Activated CD4-positive, CD25-positive, alpha-beta regulatory T cell treated with anti-CD3 and anti-CD28 coated beads, Interleukin-2, amount 50 U/mL, for 16 hours (primary cell): ENCODE measurements at places on chromosomes 1 and 21.

DNA sequence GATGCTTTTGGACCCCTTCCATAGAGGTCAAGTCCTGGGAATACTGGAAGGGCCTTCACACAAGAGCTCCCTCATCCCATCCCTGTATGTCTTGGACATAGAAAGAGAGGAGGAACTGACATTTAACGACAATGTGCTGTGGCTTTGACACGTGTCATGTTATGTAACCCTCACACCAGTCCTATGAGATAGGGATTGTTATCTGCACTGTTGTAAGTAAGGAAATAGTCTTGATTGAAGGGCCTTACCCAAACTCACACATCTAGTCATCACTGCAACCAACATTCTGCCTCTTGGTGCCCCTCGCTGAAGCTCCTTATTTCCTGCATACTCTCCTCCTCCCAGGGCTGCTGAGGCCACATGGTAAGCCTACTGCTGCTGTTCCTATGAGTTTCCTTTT, 63.7 kb upstream of the ANGPTL1 start:
- DNase-seq, result no peak

- DNase-seq, result peak; percentile 30
These were observed 8.7 kb downstream of the UBE2G2 start for GRCh38 chr21:44792702-44793591.

GRCh38 chr1:65198096-65198495, 50.1 kb downstream of the AK4 start:
- no peak for DNase-seq

GRCh38 chr1:209839875-209840546, 12.2 kb downstream of the UTP25 start:
- DNase-seq, result no peak

DNA sequence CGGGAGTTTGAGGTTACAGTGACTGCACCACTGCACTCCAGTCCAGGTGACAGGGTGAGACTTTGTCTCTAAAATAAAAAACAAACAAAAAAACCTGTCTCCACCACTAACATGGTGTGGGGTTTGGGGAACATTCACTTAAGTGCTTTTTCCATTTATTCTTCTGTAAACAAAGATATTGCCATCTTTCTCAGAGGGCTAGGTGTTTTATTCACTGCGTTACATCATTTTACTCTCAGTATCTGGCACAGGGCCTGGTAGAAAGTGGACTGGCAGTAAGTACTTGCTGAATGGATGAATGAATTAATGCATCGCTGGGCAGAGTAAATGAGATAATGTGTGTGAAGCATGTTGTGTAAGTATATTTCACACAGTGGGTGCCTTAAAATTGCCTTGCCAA, 20.1 kb downstream of the KIAA0040 start:
- DNase-seq, result no peak

DNA sequence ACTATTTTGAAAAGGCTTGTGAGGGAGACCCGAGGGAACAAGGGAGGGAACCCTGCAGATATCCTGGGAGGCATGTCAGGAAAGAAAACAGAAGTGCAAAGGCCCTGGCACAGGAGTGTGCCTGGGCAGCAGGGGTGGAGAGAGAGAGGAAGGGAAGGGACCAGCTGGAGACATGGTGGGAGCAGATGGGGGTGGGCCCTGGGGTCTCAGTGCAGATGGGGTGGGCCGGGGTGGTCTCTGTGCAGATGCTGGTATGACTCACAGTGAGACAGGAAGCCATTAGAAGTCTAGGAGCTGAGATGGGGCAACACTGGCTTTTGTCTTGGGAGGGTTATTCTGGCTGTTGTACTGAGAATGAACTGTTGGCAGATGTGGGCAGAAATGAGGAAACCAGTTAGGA, 363.6 kb upstream of the C1orf174 start:
- no peak for DNase-seq
